Chondrocyte (in vitro differentiated cells): ENCODE measurements at places on chromosomes 3 and 15. TPM values are rescaled to one million over a fixed set of nuclear protein-coding genes. Genes with fewer than 3 reads are reported as not detected.

Gene C2CD4A
- 0.10 TPM in 1 of 3 replicates, not detected in the others for total RNA-seq

- no peaks in the 10 kb centered on the region for H3K36me3 ChIP-seq
- H3K4me3 ChIP-seq: no peak overlapping the region
- no peak overlapping the region for H3K27ac ChIP-seq
Measured at GRCh38 chr3:192923731-192924130, 6.1 kb upstream of the MB21D2 start.

- H3K36me3 ChIP-seq: no peaks in the 10 kb centered on the region
- H3K4me1 ChIP-seq: no peaks in the 10 kb centered on the region
- H3K4me3 ChIP-seq: no peak overlapping the region
Measured at GRCh38 chr15:66095871-66096687, 157.5 kb downstream of the MEGF11 start.

DNA sequence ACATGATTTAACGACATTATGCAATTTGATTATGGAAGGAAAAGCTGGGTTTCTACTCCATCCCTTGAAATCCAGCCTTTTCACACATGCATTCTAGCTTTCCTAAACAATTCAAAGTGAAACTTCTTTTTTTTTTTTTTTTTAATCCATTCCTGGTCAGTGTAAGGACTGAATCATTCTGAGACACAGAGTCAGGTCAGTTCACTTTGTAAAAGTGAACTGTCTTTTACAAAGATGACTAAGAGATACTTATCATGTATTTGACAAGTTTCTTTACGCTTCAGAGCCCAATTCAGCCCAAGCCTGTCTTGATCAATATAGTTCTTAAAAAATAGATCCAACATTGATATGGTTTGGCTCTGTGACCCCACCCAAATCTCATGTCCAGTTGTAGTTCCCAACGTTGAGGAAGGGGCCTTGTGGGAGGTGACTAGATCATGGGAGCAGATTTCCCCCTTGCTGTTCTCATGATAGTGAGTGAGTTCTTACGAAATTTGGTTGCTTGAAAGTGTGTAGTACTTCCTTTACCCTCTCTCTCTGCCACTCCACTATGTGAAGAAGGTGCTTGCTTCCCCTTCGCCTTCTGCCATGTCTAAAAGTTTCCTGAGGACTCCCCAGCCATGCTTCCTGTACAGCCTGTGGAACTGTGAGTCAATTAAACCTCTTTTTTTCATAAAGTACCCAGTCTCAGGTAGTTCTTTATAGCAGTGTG lies 345.6 kb upstream of the THBS1 start:
- no peaks in the 10 kb centered on the region for H3K27me3 ChIP-seq
- H3K27ac ChIP-seq: peak overlapping the region; percentile 27
- no peak for DNase-seq
- no peak overlapping the region for H3K4me3 ChIP-seq
- peaks cover 61% of the 10 kb centered on the region for H3K4me1 ChIP-seq
- H3K36me3 ChIP-seq: no peaks in the 10 kb centered on the region

Gene ATOSA
- 18.7 to 38.8 TPM (median 21.9 TPM) in 3 replicates for total RNA-seq

Gene SMCO1
- total RNA-seq: not detected in 3 replicates

GRCh38 chr15:41661518-41662225 lies 1.5 kb downstream of the MGA start:
- peaks cover 47% of the 10 kb centered on the region for H3K4me1 ChIP-seq
- H3K27me3 ChIP-seq: no peaks in the 10 kb centered on the region
- H3K36me3 ChIP-seq: no peaks in the 10 kb centered on the region

Gene NR2E3
- total RNA-seq: not detected in 3 replicates

Gene MKRN3
- not detected in 3 replicates for total RNA-seq

- no peak within 1 kb of the TSS for H3K4me3 ChIP-seq
- peaks cover 15% of the 10 kb centered on the region for H3K4me1 ChIP-seq
- no peak for DNase-seq
- H3K27me3 ChIP-seq: no peaks in the 10 kb centered on the region
- H3K36me3 ChIP-seq: no peaks in the 10 kb centered on the region
Measured at GRCh38 chr3:150972366-150973071, at the start of gene CLRN1. Gene CLRN1 (minus strand): TSS chr3:150972727. CDS start chr3:150972708, 19 bp downstream.

GRCh38 chr3:72011485-72011884 lies 226.5 kb upstream of the PROK2 start:
- H3K27me3 ChIP-seq: peaks cover 4% of the 10 kb centered on the region
- no peak overlapping the region for H3K27ac ChIP-seq
- H3K36me3 ChIP-seq: no peaks in the 10 kb centered on the region
- H3K4me1 ChIP-seq: peaks cover 10% of the 10 kb centered on the region

Gene PCOLCE2
- total RNA-seq: 2.6 to 9.3 TPM (median 2.7 TPM) in 3 replicates

Gene SNTN
- not detected in 3 replicates for total RNA-seq

GRCh38 chr15:65069179-65069578 lies 1.4 kb upstream of the RASL12 start:
- H3K36me3 ChIP-seq: no peaks in the 10 kb centered on the region
- no peak overlapping the region for H3K4me3 ChIP-seq
- H3K27ac ChIP-seq: peak overlapping the region; percentile 55
- H3K27me3 ChIP-seq: no peaks in the 10 kb centered on the region

GRCh38 chr3:32872487-32873382 lies 54.9 kb downstream of the TRIM71 start:
- H3K27me3 ChIP-seq: peaks cover 3% of the 10 kb centered on the region
- no peaks in the 10 kb centered on the region for H3K36me3 ChIP-seq
- DNase-seq: no peak
- H3K27ac ChIP-seq: no peak overlapping the region
- no peak overlapping the region for H3K4me3 ChIP-seq

GRCh38 chr3:42425736-42426407 lies 15.5 kb upstream of the LYZL4 start:
- H3K4me3 ChIP-seq: no peak overlapping the region
- H3K4me1 ChIP-seq: peaks cover 17% of the 10 kb centered on the region
- peaks cover 9% of the 10 kb centered on the region for H3K27me3 ChIP-seq
- H3K27ac ChIP-seq: no peak overlapping the region
- DNase-seq: no peak
- no peaks in the 10 kb centered on the region for H3K36me3 ChIP-seq

DNA sequence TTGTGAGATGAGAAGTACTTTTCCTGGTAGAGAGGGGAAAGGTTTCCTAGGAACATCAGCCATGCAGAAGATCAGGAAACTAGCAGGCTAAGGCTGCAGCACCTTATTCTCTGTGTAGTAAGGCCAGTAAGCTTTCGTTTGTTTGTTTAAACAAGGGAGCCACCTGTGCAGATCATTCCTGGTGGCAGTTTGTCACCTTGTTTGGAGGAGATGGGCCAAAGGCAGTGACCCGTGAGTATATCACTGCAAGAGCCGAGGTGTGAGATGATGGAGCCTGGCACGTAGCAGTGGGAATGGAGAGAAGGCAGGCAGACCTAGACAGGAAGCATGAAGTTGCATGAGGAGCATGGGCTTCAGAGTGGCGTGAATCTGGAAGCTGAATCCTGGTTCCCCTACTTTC lies 19.6 kb downstream of the ATG7 start:
- no peak overlapping the region for H3K4me3 ChIP-seq
- DNase-seq: no peak
- H3K36me3 ChIP-seq: peaks cover 4% of the 10 kb centered on the region
- H3K4me1 ChIP-seq: peaks cover 51% of the 10 kb centered on the region
- H3K27me3 ChIP-seq: no peaks in the 10 kb centered on the region

- H3K4me1 ChIP-seq: peaks cover 30% of the 10 kb centered on the region
- no peaks in the 10 kb centered on the region for H3K27me3 ChIP-seq
- DNase-seq: no peak
- H3K27ac ChIP-seq: peak overlapping the region; percentile 100
- H3K36me3 ChIP-seq: peaks cover 18% of the 10 kb centered on the region
- peak overlapping the region; percentile 100 for H3K4me3 ChIP-seq
Measured at GRCh38 chr3:40309925-40310695, 603 bp downstream of the EIF1B start.

DNA sequence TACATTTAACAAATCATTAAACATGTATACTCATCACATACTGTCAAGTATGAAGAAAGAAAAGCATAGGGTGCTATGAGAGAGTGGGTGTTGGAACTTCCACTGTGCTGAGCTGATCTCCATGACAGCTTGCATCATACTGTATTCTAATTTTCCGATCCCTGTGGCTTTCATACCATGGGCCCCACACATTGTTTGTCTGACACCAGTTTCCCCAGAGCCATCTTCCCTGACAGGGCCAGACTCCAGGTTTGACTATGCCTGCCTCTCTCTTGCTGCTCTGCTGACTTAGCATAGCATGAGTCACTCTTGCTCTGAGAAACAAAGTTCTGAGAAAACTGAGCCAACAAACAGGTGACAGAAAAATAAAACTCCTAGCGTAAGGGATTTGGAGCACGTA lies 37.0 kb upstream of the CASR start:
- no peaks in the 10 kb centered on the region for H3K36me3 ChIP-seq
- no peaks in the 10 kb centered on the region for H3K4me1 ChIP-seq
- no peaks in the 10 kb centered on the region for H3K27me3 ChIP-seq
- no peak for DNase-seq
- H3K4me3 ChIP-seq: no peak overlapping the region

GRCh38 chr3:150635526-150635925 lies 32.4 kb downstream of the SELENOT start:
- no peaks in the 10 kb centered on the region for H3K27me3 ChIP-seq
- H3K4me3 ChIP-seq: no peak overlapping the region
- H3K4me1 ChIP-seq: peaks cover 21% of the 10 kb centered on the region
- peaks cover 6% of the 10 kb centered on the region for H3K36me3 ChIP-seq
- peak overlapping the region; percentile 13 for H3K27ac ChIP-seq

GRCh38 chr15:43872416-43873020 lies 45.7 kb downstream of the WDR76 start:
- H3K4me1 ChIP-seq: no peaks in the 10 kb centered on the region
- H3K27me3 ChIP-seq: no peaks in the 10 kb centered on the region
- no peak overlapping the region for H3K27ac ChIP-seq
- no peak for DNase-seq
- no peak overlapping the region for H3K4me3 ChIP-seq
- no peaks in the 10 kb centered on the region for H3K36me3 ChIP-seq

DNA sequence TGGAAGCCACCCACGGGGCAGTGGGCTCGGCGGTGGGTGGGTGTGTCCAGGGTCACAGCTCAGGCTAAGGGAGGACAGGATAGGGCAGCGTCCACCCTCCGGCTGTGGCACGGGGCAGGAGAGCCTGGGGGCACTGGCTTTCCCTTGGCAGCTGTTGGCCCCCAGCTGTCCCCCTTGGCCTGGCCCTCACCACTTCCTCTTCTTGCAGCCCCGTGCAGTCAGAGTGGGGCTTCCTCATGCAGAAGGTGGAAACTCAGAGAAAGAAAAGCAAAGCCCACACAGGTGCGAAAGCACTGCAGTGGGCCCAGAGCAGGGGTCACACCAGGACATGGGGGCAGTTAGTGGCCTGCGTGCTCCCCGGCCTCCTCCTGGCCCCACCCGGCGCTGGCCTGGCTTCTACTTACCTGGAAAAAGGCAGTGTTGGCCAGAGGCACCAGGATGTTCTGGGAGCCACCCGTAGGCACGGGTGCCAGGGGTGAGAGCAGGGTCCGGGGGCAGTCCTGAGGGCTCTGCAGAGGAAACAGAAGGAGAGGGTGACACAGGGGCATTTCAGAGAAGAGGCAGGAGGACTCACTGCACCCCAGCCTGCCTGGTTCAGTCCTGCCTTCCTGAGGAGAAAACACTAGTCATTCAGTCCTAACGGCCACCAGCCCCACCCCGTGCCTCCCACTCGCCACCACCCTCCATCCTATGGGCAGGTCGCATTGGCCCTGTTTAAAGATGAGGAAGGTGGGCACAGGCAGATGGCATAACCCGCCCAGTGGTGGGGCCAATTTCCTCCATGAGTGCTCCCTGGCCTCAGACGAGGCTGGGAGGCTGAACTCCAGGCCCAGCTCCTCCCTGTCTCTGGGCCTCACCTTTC lies 28.3 kb downstream of the PLXND1 start:
- no peaks in the 10 kb centered on the region for H3K4me1 ChIP-seq
- no peaks in the 10 kb centered on the region for H3K27me3 ChIP-seq
- no peak for DNase-seq
- no peak overlapping the region for H3K27ac ChIP-seq

DNA sequence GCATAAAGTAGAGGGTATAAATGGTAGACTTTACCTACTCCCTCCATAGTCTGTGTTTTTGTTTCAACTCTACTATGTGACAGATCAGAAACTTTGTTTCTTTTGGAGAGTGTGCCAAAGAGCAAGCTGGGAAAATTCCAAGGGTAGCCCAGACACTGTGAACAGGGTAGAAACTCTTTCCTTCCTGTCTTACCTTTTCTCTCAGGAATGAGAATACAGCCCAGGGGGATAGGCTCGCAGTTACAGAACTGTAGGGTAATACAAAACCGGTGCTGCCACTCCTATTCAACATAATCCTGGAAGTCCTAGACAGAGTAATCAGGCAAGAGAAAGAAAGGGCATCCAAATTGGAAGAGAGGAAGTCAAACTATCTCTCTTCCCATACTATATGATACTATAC lies 256.3 kb downstream of the CPNE4 start:
- H3K4me3 ChIP-seq: no peak overlapping the region
- DNase-seq: no peak
- H3K36me3 ChIP-seq: no peaks in the 10 kb centered on the region
- peaks cover 4% of the 10 kb centered on the region for H3K27me3 ChIP-seq
- H3K27ac ChIP-seq: no peak overlapping the region

- H3K36me3 ChIP-seq: no peaks in the 10 kb centered on the region
- H3K27ac ChIP-seq: peak overlapping the region; percentile 91
- peaks cover 28% of the 10 kb centered on the region for H3K4me1 ChIP-seq
Measured at GRCh38 chr3:43178891-43179366, 73.0 kb upstream of the POMGNT2 start.

DNA sequence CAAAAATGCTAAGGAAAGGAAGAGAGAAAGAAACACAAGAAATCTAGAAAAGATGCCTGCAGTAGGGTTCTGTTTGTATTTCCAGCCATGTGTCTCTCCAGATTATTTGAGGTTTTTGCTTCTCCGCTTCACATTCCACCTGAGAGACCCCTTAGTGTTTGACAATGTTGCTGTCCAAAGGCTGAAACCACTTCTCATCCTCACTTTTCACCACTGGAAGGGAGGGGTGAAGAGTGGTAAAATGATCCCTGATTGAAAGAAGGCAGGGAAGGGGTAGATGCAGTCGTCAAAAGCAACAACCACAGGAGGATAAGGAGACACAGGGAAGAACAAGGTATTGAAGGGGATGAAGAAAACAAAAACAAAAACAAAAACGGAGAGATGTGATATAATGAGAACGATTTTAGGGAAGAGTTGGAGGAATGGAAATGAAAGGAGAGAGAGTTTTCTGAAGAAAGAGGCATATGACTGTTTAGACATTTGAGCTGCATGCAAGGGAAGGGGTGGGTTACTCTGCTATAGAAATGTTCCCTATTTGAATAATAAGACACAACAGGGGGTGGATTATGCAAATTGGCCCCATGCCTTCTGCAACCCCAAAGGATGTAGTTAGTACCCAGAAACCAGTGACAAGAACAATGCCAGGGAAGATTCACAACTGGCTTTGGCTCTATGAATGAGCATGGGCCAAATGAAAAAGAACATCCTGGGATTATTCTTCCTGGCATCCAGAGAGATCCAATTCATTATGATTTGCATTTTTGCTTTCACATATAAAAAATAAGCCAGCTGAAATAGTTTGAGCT lies 235.9 kb downstream of the GAP43 start:
- no peak for DNase-seq
- no peak overlapping the region for H3K27ac ChIP-seq
- H3K36me3 ChIP-seq: no peaks in the 10 kb centered on the region
- no peaks in the 10 kb centered on the region for H3K27me3 ChIP-seq
- H3K4me3 ChIP-seq: no peak overlapping the region

Gene TEX9
- total RNA-seq: 2.4 to 4.6 TPM (median 3.3 TPM) in 3 replicates

GRCh38 chr3:128307029-128307633 lies 153.8 kb downstream of the EEFSEC start:
- peaks cover 5% of the 10 kb centered on the region for H3K36me3 ChIP-seq
- H3K27me3 ChIP-seq: no peaks in the 10 kb centered on the region
